ENCODE measurements at places on chromosomes 6 and 20.

DNA sequence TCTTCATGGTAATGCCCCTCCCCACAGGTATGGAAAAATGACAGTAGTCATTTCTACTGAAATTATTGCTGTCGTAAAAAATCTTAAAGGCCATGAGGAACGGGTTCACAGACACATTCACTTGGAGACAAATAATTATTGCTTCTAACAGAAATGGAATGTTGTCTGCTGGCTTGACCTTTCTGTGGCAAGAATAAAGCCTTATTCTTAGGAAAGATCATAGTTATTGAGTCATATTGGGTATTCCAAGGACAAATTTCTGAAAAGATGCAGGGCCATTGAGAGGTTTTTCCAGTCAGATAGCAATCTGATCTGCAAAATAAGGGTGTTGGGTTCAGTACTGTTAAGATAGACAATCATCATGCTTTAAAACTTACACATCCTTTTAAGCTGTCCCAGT lies 29.2 kb downstream of the AKAP7 start:
- no peak for DNase-seq

DNA sequence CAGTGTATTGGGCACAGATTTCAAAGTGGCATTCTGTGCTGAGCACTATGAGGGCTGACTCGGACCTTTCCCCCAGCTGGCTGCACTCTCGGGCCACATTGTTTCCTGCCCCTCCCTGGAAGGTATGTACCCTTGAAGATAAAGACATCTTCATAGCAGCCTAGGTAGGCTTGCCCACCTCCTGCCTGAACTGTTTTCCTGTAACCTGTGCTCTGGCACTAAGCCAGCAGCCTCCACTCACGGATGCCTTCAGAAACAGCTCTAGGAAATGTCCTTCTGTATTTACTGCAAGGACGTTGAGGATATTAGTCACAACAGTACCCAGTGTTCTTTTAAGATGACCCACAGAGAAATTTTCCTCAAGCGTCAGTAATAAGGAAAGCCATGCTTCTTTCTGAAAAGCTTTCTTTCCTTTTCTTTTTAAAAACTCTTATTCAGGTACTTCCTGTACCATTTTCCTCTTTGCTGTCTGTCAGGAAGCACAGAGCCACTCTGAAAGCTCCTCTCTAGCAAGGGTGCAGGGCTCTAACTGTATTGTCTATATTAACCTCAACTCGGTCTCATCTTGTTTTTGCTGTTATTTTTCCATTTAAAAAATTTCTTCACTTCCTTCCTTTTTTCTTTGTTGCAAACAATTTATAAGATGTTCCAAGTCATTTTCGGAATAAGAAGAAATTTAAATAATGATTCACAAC lies 43.5 kb downstream of the TTI1 start:
- DNase-seq = no peak

DNA sequence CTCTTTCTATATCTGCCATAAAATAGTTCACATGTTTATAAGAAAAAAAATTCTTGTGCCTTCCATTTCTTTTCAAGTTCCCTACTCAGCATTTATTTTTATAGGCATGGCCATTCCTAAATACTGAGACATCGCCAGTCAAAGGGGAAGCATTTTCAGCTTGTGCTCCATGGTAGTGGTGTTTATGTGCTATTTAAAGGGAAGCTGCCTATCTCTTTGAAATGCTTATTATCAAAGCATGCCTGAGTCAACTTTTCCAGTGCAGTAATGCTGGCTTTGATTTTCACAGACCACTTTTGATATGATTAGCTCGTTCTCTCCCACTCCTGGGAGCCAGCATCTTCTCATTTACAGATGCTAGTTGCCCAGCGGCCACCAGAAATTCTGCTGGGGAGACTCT lies 124.1 kb upstream of the RIN2 start:
- no peak for DNase-seq

GRCh38 chr6:123770247-123770949 lies 33.3 kb upstream of the NKAIN2 start:
- no peak for DNase-seq

GRCh38 chr6:130447374-130447773 lies 81.6 kb downstream of the TMEM200A start:
- DNase-seq = no peak

DNA sequence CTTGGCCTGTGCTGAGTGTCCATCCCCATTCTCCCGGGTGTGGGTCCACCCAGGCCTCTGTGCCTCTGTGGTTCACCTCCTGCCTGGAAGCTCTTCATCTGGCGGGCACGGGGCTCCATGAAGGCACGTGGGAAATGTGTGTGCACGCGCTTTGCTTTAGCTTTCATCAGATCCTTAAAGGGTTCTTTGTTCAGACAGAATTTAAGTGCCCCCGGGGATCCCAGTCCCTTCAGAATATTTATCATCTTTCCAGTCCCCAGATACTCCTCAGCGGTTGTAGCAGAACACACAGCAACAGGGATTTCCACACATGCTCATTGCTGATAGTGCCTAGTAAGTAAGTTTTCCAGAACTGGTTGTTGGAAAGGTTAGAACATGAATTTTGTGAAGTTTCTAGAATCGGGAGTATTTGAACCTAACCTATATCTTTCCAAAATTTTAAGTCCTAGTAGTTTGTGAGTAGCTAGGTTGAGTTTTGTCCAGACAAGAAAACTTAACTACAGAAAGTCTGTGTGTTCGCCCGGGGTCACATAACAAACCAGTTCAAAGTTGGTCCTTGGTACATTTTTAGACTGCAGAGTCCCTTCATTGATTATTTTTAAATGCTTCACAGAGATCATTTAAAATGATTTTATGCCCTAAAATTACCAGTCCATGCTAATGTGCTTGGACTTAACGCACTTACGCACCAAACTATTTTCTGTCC lies 67.7 kb downstream of the RPP40 start:
- DNase-seq = no peak

DNA sequence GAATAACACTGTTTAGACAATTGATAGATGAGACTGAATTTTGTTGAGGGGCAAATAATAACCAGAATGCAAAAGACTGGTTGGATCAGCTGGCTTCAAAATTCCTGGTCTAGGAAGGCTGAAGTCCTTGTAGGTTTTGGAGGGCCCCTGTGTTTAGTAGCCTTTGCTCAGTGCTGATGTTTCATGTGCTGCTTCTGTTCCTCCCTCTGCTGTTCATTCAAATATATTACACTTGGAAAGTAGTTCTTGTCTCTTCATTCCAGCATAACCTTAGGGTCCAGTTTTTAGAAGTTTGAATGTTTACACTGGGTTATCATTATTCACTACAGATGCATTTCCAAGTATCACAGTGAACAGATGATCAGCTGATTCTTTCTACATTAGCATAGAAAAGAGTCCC lies 72.5 kb downstream of the FLRT3 start:
- DNase-seq = no peak

DNA sequence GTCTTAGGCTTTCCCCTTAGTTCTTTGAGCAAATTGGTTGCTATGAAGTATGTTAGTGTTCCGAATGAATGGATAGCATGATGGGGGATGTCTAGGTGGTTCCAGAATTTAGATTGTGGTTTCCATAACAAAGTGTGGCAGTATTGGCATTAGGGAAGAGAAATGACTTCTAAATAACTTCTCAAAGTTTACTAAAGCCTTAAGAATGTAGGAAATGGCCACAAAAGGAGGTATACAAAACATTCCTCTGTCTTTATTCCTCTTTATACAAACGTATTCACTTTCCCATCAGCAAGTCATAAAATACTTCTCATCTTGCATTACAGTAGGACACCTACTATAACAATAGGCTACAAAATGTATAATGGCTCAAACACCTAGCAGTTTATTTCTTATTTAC lies 279.6 kb downstream of the ESR1 start:
- DNase-seq = no peak

DNA sequence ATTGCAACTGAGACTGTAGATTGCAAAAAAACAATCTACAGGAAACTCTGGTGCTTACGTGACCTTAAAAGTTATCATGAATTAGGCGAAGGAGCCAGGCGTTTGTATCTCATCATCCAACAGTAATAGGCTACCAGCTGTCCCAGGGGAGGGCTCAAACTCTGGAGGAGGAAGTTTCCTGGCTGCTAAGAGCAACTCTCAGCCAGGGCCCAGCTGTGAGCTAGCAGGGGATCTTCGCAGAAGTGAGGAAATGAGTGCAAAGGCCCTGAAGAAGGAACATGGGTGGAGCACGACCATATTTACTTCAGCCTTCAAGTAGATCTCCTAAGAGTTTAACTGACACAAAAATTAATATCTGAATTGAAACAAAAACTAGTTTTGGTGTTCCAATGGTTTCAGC lies 686.9 kb upstream of the MAP3K7 start:
- DNase-seq = no peak

DNA sequence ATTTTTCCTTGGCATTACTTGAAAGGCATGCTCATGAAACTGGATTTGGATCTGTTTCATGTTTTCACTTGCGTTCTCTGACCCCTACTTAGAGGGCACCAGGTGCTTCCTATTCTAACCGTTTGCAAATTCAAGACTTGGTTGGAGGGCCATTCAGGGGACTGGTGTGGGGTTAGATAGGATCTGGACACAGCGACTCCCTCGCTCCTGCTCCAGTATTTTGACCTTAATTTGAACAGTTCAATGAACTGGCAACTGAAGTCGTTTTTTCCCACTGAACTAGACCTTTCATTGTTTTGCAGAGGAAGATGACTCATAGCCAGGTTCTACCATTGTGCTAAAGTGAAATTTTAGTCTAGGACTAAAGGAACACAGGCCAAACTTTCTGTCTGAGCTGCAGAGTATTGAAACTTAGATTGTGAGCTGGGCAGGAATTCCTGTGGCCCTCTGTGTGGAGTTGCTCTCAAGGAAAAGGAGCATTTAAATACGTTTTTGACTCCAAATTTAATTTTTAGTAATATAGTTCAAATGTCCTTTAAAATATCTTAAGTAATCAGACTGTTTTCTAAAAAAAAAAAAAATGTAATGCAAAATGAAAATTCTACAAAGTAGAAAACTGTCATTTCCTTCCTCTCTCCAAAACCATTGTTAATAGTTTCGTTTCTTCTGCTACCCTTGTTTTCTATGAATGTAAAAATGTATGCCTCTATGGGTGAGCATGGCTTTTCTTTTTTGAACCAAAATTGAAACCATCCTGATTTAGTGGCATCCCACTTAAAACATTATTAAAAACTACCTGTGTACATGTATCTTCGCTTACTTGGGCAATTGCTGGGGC lies 64.8 kb downstream of the UTRN start:
- no peak for DNase-seq

- no peak for DNase-seq
These were observed 99.6 kb downstream of the CEP57L1 start for GRCh38 chr6:109194880-109195279.

DNA sequence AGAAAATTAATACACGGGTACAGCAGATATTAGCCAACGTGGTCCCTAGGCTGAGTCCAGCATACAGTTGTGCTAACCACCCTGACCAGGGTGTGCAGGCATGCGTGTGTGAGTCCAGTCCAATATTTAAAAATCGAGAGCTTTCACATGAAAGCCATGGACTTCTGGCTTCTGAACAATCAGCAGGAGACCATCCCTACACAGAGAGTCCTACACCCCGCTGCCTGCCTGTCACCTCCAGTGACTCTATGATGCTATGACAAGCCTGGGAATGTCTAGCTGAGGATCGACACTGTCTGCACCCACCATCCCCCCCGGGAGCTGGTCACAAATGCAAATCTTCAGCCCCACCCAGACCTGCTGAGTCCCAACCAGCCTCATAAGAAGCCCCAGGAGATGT lies 7.9 kb downstream of the ACSS1 start:
- DNase-seq = no peak

DNA sequence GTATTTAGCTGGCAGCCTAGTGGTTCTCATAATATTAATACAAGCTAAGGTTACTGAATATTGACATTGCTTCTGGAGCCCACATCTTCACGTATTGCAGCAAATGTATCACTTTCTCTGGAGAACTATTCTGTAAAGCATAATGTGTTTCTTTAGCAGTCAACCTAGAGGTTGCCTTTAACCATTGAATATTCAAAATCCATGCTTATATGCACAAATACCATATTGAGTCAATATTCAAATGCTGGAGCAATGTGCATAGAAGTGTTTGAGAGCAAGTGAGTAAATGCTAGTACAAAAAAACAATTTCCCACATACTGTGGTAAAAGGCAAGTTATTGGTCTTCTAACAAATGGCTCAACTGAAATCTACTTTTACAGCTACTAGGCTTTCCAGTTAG lies 231.8 kb downstream of the TRDN start:
- DNase-seq = no peak

- DNase-seq = peak; percentile 10
These were observed 109.4 kb downstream of the ATXN1 start for GRCh38 chr6:16651871-16652270.

DNA sequence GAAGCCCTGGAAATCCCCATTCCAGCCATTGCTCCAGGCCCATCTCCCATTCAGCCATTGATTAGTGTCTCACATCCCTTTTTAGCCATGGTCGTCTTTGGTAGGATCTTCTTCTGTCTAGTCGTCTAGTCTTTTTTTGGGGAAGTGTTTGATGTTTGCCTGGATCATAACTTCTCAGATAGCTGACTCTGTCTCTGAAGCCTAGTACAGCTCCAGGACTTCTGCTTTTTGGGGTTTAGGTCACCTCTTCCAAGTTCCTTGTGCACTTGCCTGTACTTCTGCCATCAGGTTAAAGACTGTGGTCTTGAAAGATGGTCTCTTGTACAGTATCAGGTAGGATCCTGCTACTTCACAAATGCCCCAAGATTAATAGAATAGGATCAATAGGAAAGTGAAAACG lies 553.5 kb downstream of the PKHD1 start:
- DNase-seq = no peak

DNA sequence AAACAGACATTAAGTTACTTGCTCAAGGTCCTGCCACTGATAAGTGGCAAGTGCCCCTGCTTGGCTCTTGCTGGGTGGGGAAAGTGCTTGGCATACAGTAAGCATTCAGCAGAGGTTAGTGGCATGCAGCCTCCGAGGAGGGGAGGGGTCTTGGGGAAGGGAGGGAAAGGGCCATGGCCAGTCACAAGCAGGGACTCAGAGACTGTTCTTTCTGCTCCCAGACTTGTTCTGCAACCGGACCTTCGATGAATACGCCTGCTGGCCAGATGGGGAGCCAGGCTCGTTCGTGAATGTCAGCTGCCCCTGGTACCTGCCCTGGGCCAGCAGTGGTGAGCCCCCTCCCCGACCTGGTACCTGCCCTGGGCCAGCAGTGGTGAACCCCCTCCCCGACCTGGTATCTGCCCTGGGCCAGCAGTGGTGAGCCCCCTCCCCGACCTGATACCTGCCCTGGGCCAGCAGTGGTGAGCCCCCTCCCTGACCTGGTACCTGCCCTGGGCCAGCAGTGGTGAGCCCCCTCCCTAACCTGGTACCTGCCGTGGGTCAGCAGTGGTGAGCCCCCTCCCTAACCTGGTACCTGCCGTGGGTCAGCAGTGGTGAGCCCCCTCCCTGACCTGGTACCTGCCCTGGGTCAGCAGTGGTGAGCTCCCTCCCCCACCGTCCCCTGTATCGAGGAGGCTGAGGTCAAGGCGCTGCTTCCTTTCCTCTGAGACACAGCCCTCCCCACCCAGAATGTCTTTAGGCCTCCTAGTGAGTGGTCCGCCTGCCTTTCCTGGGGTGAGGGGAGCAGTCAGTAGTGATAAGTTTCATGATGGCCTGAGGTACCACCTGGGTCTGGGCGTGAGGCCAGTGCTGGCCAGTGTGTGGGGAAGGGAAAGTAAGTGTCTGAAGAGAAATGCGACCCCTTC lies 8.9 kb downstream of the GLP1R start:
- DNase-seq = no peak

Data from effector CD4-positive, alpha-beta T cell (primary cell).